ENCODE measurements at places on chromosomes 2 and 18. TPM values are rescaled to one million over a fixed set of nuclear protein-coding genes. Genes with fewer than 3 reads are reported as not detected.

LPIN1 gene
- 43.1 TPM for total RNA-seq

DGUOK gene
- 78.7 TPM for total RNA-seq

KLHL30 gene
- total RNA-seq = 0.80 TPM

NEMP2 gene
- total RNA-seq = 8.3 TPM

IL1R1 gene
- 5.0 TPM for total RNA-seq

SERPINB11 gene
- not detected for total RNA-seq

MC5R gene
- not detected for total RNA-seq

TEKT4 gene
- total RNA-seq = 0.15 TPM

CAPN14 gene
- total RNA-seq = 0.35 TPM

FIGN gene
- total RNA-seq = 3.1 TPM

MLPH gene
- total RNA-seq = 283 TPM

POTEJ gene
- total RNA-seq = not detected

ACTG2 gene
- total RNA-seq = not detected

FAM110C gene
- 21.1 TPM for total RNA-seq
